GM19239 (cell line): ENCODE measurements at places on chromosomes 7 and 10.

GRCh38 chr10:17729630-17730029 lies 22.4 kb upstream of the TMEM236 start:
- DNase-seq = no peak

GRCh38 chr7:29077854-29078253 lies 68.5 kb downstream of the CPVL start:
- DNase-seq = no peak

GRCh38 chr7:151761231-151761630 lies 115.7 kb downstream of the PRKAG2 start:
- no peak for DNase-seq

DNA sequence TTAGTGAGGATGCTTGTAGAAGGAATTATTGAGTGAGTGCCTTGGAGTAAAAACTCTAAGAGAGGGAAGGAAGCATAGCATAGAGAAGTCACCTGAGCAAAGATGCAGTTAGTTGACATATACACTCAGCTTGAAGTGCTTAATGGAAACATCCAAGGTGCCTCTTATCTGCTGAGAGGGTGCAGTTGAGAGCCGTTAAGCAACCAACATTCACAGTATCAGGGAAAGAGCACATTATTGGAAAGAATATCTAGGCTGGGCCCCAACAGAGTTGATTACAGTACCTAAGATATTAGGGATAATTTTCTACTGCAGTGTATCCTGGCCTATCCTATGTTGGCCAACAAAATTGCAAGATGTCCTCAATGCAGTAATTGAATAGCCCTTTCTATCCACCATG lies 302.0 kb downstream of the ETV1 start:
- DNase-seq = no peak

DNA sequence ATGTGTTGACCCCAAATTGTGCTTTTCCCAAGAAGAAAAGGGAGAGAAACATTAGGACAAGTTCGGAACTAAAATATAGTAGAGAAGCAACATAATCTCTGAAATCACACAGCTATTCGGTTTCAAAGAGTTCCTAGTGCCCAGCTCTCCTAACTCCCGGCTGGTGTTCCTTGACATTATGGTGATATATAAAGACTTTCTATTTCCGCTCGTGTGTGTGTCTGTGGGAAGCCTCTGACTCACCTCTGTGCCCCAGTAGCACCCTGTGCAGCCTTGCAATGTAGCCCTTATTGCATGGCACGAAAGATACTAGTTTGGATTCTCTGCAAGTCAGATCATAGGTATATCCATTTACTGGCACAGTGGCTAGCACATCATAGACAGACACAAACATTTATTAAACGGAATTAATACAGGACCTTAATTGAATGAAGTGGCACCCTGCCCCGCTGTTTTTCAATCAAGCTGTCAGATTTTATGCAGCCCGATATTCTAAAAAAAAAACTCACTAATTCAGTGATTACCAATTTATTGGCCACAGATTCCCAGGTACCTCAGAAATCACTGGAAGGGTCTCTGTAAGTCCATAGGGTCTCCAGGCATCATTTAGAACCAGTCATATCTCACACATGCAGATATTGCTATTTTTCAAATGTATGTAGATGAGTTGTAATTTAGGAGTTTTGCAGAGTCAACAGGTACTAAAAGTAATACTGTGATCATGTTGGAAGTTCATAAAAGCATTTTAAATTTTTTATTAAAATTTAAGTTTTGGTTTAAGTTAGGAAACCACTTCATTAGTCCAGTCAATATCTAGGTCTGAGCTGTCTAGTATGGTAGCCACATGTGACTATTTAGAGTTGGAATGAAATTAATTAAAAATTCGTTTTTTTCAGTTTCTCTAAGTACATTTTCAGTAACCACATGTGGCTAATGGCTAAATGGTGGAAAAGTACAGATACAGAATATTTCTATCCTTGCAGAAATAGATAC lies 43.3 kb downstream of the SFTPD start:
- no peak for DNase-seq

DNA sequence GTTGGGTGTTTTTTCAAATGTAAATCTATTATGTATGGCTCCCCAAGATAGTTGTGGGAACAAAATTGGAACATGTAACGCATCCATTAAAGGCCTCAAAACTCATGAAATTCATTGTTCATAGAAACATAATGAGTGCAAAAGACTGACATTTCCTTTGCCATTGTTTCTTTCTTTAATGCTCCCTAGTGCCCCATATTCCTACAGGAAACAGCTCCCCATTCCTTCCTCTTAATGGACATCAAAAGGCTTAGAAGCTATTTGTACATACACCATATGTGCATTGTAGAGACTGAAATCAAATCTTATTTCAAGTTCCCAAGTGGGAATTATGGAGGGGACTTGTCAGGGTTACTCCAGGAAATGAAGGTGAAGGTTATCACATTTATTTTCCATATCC lies 139.1 kb downstream of the AHR start:
- DNase-seq = no peak

DNA sequence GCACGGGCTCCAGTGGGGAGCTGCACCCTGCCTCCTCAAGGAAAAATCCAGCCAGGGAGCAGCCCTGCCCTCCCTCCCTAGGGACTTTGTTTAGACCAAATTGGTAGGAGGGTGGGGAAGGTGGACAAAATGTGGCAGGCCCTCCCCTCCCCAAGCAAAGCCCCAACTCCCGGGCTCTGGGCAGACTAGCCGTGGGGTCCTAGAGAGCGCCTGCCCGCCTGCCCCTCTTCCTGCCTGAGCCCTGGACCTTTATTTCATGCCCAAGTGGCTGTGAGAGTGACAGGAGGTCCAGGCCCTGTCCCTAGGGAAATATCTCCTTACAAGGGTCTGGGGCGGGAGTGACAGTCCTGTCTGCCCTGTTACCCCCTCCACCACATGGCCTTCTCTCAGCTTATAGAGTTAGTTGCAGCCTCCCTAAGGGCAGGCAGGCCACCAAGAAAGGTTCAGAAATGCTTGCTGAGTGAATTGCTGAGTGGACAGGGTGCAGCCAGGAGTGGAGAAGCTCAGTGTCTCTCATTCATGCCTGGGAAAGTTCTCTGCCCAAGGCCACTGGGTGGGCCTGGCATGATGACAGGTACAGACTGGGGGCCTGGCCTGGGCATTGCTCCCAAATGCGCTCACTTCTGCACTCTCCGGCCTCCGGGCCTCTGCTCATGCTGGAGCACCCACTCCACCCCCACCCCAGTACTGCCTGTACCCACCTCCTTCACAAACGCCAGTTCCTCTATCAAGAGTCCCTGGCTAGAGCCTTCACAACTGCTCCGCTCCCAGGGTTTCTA lies 25.2 kb downstream of the DNAJB12 start:
- no peak for DNase-seq

DNA sequence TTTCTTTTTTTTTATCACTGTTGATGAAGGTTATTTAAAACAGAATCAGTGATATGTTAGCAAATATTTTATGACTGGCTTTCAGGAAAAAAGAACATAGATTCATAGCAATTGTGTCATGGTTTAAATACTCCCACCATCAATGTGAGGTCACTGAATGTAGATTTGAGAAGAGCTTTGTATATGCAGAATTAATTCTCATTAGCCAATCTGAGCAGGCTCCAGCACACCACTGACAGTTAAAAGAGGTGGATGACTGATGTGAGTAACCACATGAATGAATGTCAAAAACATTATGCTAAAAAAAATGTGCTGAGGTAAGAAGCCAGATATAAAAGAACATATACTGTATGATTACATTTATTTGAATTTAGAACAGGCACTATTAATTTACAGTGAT lies 174.8 kb upstream of the KAT6B start:
- DNase-seq = no peak

- DNase-seq = no peak
Measured at GRCh38 chr7:11297126-11297625, 323.5 kb downstream of the PHF14 start.

DNA sequence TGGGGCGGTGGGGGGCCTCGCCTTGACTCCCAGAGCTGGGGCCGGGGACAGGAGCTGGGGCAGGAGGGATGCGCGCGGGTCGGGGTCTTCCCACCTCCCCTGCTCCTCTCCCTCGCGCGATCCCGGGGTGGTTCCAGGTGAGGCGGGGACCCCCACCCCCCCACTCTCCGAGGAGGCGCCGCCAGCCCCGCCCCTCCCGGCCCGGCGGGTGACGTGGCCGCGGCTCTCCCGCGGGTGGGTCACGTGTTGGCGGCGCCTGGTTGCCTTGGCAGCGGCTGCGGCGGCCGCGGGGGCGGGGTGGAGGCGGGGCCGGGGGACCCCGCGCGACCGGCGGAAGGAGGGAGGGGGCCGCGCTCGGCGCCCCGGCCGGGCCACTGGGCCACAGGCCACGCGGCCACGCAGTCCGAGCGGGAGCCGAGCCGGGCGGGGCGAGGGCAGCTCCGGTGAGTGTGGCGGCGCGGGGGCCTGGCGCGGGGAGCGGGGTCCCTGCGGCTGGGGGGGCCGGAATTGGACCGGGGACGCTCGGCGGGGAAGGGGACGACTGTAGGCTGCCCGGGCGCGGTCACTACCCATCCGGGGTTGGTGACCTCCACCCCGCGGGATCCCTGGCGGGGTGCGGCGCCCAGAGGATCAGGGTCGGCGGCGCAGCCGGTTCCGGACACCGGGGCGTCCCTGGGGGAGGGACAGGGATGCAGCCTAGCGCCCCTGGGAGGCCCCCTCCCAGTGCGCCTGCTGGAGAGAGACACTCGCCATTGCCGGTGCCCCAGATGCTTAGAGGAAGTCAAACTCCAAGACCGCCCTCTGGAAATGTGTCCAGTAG lies at the start of gene ORAI2:
Gene ORAI2 (plus strand): TSS at position 357 of the 820 bp plus-strand sequence. CDS start 5,382 bp downstream, outside the sequence.
- no peak for DNase-seq

GRCh38 chr7:4157651-4158050 lies 524.4 kb upstream of the FOXK1 start:
- DNase-seq = no peak

DNA sequence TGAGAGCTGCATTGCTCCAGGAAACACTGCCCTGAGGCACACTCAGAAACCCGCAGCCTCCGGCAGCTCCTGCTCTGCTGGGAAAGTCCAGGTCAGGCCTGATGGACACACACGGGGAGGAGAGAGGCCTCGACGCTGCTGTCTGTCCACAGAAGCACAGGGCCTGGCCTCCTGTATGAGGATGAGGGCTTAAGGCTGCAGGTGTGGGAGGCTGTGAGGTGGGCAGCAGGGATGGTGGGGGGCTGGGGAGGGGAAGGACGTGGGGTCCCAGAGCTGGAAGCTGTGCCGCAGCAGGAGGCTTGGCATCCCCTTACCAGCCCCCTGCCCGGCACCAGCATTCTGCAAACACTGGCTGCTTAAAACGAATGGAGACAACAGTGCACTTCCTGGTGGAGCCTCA lies 186.2 kb downstream of the DNAJB6 start:
- DNase-seq = no peak

GRCh38 chr7:102302025-102302424 lies 15.4 kb downstream of the SH2B2 start:
- no peak for DNase-seq

- peak; percentile 44 for DNase-seq
Measured at GRCh38 chr10:103845972-103846371, 9.4 kb downstream of the SH3PXD2A start.

GRCh38 chr7:148515237-148515636 lies 75.3 kb upstream of the C7orf33 start:
- DNase-seq = no peak

DNA sequence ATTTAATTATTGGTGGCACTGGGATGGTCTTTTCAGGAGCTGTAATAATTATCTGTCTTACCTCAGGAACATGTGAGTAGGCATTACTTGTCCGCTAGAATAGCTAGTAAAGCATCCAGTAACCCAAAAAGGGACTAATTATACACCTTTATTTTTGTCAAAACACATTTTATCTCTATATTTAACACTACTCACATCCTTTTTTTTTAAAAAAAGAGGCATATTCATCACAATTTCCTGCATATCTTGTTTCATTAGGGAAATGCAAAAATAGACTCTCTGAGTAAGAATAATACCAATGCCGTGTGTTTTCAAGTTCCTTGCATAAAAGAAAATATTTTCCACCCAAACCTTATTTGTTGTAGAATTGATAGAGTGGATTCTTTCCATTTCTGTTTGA lies 99.5 kb downstream of the VTI1A start:
- DNase-seq = no peak

GRCh38 chr10:14329746-14330173 lies 964 bp downstream of the FRMD4A start:
- no peak for DNase-seq

- DNase-seq = no peak
Measured at GRCh38 chr7:55117286-55117685, 98.5 kb downstream of the EGFR start.

DNA sequence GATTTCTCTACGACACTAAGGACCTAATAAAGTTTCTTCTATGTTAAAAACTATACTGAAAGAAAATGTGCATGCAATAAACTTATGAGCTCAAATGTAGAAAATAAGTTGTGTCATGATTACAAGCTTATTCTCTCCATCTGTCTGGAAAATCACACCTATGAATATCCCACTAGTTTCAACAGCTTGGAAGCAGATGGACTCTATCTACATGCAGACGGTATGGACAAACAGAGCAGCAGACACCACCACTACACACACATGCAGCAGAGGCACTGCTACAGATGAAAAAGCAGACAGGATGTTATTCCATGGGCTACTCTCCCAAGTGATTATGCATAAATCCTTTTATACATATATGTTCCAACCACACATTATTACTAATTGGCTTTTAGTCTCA lies 123.4 kb upstream of the TARP start:
- no peak for DNase-seq

GRCh38 chr7:135299235-135299634 lies 65.6 kb downstream of the STRA8 start:
- DNase-seq = no peak

- no peak for DNase-seq
Measured at GRCh38 chr7:148579366-148579765, 11.2 kb upstream of the C7orf33 start.

- DNase-seq = no peak
Measured at GRCh38 chr10:111650088-111650487, 533.5 kb downstream of the GPAM start.

DNA sequence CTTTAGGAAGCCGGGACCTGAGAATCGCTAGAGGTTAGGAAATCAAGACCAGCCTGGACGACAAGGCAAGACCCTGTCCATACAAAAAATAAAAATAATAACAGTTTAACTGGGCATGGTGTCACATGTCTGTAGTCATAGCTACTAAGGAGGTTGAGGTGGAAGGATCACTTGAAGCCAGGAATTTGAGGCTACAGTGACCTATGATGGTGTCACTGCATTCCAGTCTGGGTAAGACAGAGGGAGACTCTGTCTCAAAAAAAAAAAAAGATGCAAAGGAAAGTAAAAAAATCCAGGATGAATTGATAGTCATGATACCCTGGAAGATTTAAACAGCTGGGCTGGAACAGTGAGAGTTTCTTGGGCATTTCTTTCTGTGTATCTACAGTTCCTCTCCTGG lies 463.2 kb downstream of the GALNT17 start:
- no peak for DNase-seq

DNA sequence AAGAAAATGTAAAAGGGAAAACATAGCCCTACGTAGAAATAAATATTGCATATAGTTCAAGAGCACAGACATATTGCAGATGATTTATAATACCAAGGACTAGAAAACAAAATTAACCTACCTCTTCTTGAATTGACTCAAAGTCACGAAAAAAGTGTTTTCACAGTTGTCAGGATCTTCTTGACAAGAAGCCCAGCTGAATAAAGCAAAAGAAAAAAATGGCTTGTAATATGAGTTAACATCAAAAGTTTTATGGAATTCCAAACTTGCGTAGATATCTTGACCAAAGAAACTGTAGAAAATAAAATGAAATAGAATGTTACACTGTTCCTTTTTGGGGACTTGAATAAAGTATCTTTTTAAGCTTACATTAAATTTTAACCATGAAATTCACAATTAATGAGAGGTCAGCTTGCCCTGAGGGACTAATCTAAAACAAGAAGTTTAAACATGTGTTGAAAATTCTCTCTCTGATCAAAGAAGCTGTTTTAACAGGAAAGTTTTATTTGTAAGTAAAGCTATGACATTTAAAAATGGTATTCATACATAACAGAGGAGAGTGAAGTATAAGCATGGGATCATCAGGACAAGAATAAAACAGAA lies 133.1 kb upstream of the SEMA3C start:
- no peak for DNase-seq
